ENCODE measurements at places on chromosomes 4 and X.

DNA sequence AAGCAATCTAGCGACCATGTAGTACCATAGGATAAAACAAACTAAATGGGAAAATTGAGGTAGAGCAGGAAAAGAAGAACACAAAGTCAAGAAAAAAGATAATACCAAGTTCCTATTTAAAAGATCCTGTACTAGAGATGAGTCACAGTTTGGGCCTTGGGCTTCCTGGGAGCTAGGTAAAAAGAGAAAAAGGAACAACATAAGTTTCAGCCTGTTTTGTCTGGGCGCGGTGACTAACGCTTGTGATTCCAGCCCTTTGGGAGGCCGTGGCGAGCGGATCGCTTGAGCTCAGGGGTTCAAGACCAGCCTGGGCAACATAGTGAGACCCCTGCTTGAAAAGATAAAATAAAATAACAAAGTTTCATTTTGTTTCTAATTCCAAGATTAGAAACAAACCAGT lies 14.0 kb upstream of the TMEM156 start:
- DNase-seq = no peak

DNA sequence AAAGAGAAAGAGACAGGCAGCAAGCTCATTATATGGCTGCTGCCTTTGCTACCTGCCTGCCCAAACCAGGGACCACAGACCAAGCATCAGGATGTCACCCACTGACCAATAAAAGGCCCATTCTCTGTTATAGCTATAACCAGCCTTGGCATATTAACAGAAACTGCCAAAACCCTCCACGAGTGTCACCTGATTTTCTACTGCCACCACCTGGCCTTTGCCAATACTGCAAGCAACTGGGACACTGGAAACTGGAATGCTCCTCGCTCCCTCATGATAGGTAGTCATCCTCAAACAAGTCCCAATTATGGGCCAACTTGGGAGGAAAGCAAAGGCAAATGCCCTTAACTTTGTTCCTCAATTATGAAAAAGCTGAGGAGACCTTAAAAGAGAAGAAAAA lies 76.0 kb downstream of the SPIN4 start:
- DNase-seq = no peak

GRCh38 chrX:17605676-17606075 lies 131.6 kb upstream of the SCML1 start:
- no peak for DNase-seq

GRCh38 chrX:122076241-122076640 lies 1028.8 kb downstream of the GLUD2 start:
- DNase-seq = no peak

GRCh38 chr4:35541146-35541887 lies 703.0 kb downstream of the ARAP2 start:
- no peak for DNase-seq

GRCh38 chr4:56990109-56990905 lies 11.6 kb downstream of the POLR2B start:
- no peak for DNase-seq

DNA sequence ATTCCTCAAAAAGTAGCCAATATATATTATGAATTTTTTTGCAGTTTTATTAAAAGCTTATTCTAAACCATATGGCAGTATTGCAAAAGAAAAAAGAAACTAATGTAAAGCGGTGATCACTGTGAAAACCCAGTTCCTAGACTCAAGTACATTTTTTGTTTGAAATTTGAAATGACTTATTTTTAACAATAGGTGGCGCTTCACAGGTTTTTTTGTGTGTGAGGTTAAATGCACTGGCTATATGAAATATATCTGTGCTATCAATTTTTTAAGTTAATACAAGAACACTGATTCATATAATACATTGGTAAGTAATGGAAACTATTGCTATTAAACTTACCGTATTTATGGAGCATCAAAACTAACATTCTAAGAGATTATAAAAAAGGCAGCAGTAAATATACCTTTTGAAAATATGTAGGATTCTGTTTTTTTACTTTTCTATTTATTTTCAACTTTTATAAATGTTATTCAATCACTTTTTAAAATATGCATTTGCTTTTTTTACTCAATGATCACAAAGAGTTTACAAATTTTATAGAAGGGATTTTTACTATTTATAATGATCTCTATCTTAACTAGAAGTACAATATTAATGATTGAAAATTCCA lies 5.6 kb upstream of the SPRY1 start:
- no peak for DNase-seq

DNA sequence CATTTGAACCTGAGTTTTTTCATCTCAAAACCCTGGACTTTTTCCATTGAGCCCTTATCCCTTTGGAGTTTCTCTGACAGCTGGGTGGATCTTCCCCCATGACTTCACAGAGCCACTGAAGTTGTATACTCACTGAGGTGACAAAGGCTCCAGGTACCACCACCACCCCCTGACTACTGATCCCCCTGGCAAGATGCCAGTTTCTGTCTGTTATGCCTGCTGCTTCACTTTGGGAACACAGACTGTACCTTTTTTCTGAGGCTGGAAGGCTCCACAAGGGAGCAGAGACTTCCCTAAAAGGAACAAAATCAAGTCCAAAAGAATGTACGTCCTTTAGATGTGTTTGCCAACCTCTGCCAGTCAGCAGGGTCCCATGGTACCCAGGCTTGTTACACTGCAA lies 160.3 kb upstream of the JADE1 start:
- DNase-seq = no peak

DNA sequence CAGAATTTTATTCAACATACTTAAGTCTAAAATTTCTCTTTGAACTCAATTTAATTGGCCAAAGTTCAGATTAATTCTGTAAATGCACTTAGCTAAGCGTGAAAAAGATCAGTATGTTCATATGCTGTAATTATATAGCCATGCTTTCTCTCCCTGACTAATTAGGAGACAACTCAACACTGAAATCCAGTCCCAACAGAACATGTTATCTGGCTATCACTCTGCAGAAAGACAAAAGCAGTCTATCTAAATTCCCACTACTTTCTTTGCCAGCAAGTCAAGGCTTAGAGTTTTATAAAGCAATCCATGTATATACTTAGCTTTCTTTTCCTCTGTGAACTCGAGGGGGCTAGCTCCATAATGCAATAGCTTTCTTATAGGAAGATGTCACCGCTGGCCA lies 16.0 kb upstream of the USP46 start:
- no peak for DNase-seq

GRCh38 chr4:4762909-4763821 lies 96.3 kb upstream of the MSX1 start:
- no peak for DNase-seq

DNA sequence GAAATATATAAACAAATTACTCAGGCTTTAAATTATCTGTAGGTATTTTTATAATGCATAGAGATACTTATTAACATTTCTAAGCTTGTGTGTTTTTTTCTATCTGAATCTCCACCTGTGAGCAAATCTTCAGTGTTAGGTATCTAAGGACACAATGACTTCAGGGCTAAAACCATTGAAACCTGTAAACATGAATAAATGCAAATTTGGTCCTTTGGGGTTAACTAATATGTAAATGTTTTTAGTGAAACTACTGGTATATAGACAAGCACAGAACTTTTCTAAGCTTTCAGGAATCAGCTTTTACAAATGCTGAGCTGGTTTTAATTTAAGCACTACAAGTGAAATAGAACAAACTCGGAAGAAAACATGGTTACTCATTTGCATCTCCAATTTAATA lies 147.9 kb downstream of the FBXO8 start:
- DNase-seq = no peak

DNA sequence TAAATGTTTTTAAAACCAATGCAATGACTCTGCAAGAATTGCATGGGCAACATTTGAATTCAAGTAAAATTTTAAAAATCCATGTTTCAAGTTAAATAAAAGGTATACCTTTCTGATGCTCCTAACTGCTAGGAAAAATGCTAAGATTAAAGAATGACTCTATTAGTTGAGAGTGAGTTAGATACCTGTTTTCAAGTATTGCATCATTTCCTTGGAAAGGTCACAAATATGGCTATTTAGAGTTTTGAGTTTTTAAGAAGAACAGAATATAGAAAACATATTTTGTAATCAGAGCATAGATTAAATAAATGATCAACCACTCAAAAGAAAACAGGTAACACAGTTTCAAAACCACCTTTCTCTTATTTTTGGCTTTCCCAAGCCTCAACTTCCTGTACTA lies 18.3 kb upstream of the NPY2R start:
- DNase-seq = no peak

DNA sequence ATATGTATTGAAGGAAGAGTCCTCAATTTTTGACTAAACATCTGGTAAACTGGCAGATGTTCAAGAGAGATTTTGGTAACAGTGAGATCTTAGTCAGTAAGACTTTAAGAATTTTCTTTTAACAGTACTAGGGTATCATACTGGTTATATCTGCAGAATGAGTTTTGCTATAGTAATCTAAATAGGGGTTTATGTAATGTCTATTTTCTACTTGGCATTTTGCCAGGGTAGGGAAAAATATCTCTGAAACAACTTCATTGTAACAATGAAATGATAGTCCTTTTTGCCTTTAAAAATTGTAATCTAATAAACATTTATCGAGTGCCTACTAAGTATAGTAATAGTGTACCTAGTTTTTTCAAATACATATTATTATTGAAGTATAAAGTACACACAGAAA lies 32.1 kb downstream of the XK start:
- DNase-seq = no peak

- no peak for DNase-seq
Measured at GRCh38 chr4:63898961-63899360, 510.3 kb downstream of the TECRL start.

GRCh38 chr4:26284536-26284935 lies 36.3 kb upstream of the RBPJ start:
- DNase-seq = no peak

DNA sequence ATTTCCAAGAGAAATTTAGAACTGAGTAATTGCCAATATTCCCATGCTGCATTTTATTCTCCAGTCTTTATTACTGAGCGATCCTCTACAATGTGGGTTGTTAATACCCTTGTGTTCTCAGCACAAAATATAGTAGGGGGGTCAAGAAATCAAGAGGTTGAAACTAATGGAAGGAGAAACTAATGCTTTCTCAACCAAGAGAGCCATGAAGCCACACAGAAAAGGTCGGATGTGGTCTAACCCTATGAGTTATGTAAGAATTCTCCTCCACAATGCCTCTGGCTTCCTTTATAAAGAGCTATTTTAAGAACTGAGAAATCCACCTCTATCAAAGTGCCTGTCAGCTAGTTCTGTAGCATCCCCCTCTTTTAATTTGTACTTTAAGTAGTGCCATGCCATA lies 268.5 kb downstream of the CHIC1 start:
- no peak for DNase-seq

DNA sequence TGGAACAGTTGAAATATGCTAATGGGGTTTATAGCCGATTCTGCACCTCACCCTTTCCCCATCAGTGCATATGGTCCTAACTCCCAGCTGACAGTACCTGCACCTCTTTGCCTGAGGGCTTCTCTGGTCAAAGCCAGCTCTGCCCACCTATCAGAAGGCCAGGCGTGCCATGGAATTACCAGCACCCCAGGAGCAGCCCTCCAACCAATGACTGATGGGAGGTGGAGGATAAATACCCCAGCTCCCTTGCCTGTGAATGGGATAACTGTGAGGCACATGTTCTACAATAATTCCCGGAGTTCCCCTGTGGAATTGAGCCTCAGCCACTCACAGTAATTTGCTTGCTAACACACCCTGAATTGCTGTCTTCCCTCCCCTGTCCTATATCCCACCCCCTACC lies 572.0 kb downstream of the BCOR start:
- no peak for DNase-seq

GRCh38 chr4:7910263-7910896 lies 29.3 kb downstream of the AFAP1 start:
- DNase-seq = no peak

Measured in NCI-H187 treated with DMSO at 0.1 percent for 48 hours (cell line).